Activated T-cell treated with anti-CD3 and anti-CD28 coated beads for 48 hours (primary cell): ENCODE measurements at places on chromosomes 1 and 21.

DNA sequence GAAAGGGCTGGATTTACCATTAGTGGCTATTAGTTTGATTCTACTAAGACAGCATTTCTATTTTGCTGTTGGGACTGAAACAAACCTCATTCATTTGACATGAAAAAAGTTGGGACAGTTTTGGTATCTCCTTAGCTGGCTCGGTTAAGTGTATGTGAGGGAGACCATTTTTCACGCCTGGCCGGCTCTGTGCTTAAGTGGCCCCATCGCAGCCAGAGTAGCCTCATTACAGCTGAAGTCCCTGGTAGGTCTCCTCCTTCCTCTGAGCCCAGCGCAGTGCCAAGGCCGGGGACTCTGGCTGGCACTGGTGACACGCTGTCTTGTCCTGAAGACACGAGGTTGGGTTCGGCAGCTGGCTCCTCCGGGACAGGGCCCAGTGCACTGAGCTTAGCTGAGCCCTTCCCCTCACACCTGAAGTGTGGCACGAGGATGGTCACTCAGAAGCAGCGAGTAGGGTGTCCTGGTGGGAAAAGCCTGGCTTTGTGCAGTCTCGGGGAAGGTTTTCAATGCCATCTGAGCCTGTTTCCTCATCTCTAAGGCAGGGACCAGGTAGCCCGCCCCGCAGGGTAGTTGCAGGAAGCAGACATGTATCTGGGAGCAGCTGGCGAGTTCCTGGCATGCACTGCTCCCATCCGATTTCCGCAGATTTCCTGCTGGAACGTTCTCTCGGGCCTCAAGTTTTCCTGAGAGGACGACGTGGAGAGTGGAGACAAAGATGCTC is 196.5 kb downstream of the DYRK1A start:
- DNase-seq: peak; percentile 1

DNA sequence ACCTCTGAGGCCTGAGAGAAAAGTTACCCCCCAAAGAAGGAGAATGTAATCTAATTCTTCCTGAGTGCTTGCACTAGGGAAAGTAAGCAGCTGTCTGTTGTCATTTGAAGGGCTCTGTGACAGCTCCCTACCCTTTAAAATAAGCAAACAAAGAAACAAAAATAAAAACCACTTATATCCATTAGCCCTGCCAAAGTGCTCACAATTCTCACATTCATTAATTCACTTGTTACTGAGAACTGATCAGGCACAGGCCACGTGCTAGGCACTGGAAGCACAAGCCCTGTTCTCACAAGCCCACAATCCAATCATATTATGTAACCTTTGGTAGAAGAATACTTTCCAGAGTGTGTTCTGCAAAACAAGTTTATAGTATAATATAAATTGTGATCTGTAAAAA is 199.4 kb downstream of the ZC3H11B start:
- DNase-seq: no peak

DNA sequence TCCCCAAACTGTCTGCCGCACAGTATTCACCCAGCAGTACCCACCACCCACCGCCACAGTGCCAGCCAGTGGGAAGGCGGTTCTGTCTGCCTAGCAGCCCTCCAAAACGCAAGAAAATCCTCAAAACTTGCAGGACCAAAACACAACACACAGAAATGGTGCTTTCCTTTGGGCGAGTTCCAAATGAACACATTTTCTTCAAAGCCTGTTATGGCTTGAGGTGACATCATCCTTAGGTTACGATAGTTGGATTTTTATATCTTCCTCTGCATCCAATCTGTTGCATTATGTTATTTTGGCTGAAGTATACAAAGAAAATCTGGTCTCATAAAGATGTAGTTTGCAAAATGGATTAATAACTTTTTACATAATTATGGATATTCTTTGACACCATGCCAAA is 8.4 kb upstream of the SPRR3 start:
- DNase-seq: no peak

GRCh38 chr1:232472485-232473041 is 157.4 kb downstream of the SIPA1L2 start:
- no peak for DNase-seq

GRCh38 chr1:112513112-112513870 is 4.5 kb downstream of the WNT2B start:
- no peak for DNase-seq

DNA sequence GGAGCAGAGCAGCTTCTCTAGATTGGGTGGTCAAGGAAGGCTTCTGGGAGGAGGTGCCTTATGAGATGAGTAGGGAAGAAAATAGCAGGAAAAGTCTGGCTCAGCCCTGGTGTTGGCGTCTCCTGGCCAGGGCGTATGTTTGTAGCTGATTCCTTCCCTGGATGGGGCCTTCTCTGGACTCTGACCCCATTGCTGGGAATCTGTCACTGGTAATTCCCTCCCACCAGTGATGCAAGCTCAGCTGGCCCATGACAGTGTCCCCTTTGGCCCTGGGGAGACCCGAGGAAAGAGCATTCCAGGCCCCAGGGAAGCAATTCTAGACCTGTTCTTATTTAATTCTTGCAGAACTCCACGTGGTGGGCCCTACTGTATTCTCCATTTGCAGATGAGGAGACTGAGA is 20.7 kb downstream of the IGSF21 start:
- DNase-seq: no peak
